Airway epithelial cell (primary cell): ENCODE measurements at places on chromosomes 12 and 14. TPM values are rescaled to one million over a fixed set of nuclear protein-coding genes. Genes with fewer than 3 reads are reported as not detected.

OR4K1 gene
- total RNA-seq: not detected in 2 replicates

GNS gene
- 32.4 and 41.3 TPM in 2 replicates for total RNA-seq

TRPV4 gene
- total RNA-seq: 2.2 and 5.1 TPM in 2 replicates

AACS gene
- 36.9 and 37.3 TPM in 2 replicates for total RNA-seq

LMNTD1 gene
- total RNA-seq: not detected in 2 replicates

SDSL gene
- total RNA-seq: 2.3 and 4.2 TPM in 2 replicates

IRAK3 gene
- 0.56 and 1.2 TPM in 2 replicates for total RNA-seq

OLR1 gene
- total RNA-seq: 0.07 TPM in 1 of 2 replicates, not detected in the other
